Vagina (tissue), 2 donors: ENCODE measurements at places on chromosomes 11 and 22.

DNA sequence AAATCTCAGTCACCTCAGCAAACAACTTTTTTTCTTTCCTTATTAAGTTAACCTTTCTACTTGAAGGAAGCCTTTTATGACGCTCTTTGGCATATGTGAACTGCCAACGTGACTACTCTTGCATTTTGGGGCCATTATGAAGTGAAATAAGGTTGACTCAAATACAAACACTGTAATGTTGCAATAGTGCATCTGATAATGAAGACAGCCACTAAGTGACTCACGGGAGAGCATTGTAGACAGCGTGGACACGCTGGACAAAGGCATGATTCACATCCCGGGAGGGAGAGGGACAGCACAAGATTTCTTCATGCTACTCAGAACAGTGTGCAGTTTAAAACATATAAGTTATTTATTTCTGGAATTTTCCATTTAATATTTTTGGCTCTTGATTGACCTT is 560.8 kb downstream of the ETS1 start:
- no peaks in the 10 kb centered on the region for H3K27me3 ChIP-seq
- H3K27ac ChIP-seq, result no peak overlapping the region
- no peak for DNase-seq
- H3K36me3 ChIP-seq, result no peaks in the 10 kb centered on the region

DNA sequence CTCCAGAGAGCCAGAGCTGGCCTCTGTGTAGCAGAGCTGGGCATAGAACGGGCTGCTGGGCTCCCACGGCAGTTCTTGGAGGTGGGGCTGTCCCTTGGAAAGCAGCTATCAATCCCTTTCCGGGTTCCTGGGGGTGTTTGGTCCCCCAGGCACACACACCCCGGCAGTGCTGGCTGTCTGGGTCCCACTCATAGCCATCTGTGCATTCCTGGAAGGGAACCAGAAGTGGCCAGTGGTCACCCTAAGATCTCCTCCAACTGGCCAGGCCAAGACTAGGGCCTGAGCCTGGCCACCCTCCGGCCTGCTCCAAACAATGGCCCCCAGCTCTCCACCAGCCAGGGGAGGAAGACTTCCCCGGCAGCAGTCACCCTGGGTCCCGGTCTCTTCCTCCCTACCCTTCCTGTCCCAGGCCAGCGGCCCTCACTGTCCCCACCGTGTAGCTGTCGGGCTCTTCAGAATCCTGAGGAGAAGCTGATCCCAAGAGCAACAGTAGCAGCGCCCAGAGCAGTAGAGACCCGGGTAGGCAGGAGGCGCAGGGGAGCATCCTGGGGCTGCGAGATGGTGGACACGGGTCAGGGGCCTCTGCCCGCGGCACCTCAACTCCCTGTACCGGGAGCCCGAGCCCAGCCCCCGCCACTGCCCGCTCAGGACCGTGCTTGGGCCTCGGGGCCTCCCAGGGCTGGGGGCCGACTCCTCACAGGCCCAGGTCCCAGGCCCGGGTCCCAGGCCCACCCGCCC is 620 bp downstream of the EFEMP2 start:
- H3K27me3 ChIP-seq, result no peaks in the 10 kb centered on the region
- no peak for DNase-seq
- peak overlapping the region; percentile 76 for H3K4me3 ChIP-seq
- peak overlapping the region; percentile 87 for H3K27ac ChIP-seq
- H3K4me1 ChIP-seq, result peaks cover 33% of the 10 kb centered on the region
- no peaks in the 10 kb centered on the region for H3K36me3 ChIP-seq

DNA sequence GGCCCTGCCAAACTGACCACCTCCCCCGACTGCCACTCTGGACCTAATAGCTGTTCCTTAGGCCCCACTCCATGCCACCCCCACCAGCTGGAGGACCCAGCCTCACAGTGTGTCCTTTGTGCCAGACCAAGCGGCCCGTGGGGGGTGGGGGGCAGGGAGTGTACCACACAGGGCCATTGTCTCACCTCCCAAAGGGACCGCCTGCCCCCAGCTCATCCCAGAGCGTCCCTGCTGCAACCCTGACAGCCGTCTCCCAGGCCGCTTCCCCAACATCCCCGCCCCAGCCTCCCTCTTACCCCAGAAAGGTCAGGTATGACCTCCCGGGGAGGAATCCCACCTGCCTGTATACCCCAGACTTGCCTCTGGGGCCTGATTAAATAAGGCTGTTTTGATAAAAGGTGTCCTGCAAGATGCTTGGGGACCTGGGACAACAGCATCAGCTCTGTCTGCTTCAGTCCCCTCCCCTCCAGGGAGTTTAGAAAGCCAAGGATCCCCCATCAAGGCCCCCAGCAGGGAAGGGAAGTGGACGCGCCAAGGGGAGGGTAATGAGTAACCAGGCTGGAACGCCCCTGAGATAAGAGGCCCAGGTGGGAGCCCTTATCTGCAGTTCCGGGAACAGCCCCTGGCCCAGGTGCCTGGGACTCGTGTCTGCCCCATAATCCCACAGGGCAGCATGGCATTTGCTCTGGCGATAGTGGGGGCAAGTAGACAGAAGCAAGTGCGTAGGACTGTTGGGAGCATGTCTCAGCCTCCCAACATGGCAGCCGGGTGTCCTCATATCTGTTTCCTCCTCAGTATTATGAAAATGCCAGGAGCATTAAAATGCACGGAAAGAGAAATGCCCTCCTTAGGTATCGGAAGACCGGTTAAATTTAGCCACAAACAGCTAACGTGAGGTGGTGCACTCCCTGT is 9.0 kb downstream of the CDC42EP1 start:
- H3K27ac ChIP-seq, result no peak overlapping the region
- no peak overlapping the region for H3K4me3 ChIP-seq
- H3K36me3 ChIP-seq, result peaks cover 31% of the 10 kb centered on the region
- DNase-seq, result no peak
- H3K27me3 ChIP-seq, result no peaks in the 10 kb centered on the region

DNA sequence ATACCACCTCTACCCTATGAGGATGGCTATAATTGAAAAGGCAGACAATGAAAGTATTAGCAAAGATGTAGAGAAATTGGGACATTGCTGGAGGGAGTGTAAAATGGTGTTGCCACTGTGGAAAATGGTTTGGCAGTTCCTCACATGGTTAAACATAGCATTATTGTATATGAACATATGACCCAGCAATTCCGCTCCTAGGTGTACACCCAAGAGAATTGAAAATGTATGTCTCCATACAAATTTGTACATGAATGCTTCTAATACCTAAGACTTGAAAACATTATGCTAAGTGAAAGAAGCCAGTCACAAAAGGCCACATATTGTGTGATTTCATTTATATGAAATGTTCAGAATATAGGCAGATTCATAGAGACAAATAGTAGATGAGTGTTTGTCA is 10.0 kb downstream of the SLCO2B1 start:
- no peak for DNase-seq
- H3K4me1 ChIP-seq, result no peaks in the 10 kb centered on the region
- no peak overlapping the region for H3K4me3 ChIP-seq
- H3K36me3 ChIP-seq, result no peaks in the 10 kb centered on the region
- H3K27me3 ChIP-seq, result no peaks in the 10 kb centered on the region

GRCh38 chr11:11814614-11815452 is 26.9 kb upstream of the USP47 start:
- no peak overlapping the region for H3K27ac ChIP-seq
- DNase-seq, result no peak
- H3K27me3 ChIP-seq, result no peaks in the 10 kb centered on the region
- H3K4me3 ChIP-seq, result no peak overlapping the region
- no peaks in the 10 kb centered on the region for H3K4me1 ChIP-seq

DNA sequence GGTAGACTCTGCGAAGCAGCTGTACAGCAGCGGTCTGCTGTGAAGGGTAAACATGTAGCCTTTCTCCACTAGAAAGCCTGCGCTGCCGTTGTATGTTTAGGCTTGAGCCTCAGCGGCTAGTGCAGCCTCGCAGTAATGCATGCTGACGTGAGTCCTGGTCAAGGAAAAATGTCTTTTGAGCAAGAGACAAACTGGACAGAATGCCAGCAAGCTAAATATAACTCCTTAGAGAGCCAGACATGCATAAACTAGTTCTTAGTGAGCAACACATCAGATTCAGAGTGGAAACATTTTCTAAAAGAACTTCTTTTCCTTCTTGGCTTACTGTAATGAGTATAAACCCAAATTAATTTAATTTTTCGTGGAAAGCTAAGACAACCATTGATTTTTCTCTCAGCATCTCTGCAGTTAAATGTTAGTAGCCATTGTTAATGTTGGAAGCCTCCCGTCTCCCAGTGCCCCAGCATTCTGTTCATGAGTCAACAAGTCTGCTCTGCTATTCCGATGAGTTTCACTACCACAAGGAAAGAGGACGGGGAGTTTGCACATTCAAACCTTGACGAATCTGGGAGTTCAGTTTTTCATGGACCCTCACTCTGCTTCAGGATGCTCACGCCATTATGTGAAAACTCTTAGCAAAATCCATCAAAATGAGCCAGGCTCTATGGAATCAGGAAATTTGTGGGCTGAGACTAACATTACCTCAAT is 51.4 kb downstream of the JAM3 start:
- H3K36me3 ChIP-seq, result no peaks in the 10 kb centered on the region
- H3K4me1 ChIP-seq, result peaks cover 28% of the 10 kb centered on the region
- H3K27ac ChIP-seq, result peak overlapping the region; percentile 81
- no peaks in the 10 kb centered on the region for H3K27me3 ChIP-seq
- peak overlapping the region; percentile 2 for H3K4me3 ChIP-seq

- H3K36me3 ChIP-seq, result no peaks in the 10 kb centered on the region
- DNase-seq, result no peak
- H3K27me3 ChIP-seq, result no peaks in the 10 kb centered on the region
- H3K4me3 ChIP-seq, result no peak overlapping the region
- H3K4me1 ChIP-seq, result no peaks in the 10 kb centered on the region
Observed at GRCh38 chr11:124644426-124645280, 22.0 kb downstream of the TBRG1 start.

DNA sequence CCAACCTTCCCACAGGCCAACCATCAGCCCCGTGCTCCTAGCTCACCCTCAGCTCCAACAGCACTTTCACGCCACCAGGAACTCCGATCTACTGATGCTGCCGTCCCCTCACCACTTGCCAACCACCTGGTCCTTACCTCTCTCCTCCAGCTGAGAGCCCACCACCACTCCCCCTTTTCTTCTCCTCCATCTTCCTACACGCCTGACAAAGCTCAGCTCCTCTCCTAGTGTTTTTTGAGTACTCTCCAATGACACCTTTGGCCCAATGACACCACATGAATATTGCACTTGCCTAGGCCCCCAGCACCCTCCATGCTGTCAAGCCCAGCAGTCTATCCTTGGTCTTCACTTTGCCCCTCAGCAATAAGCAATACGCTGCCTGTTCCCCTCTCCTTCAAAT is 30.7 kb downstream of the HIRA start:
- no peaks in the 10 kb centered on the region for H3K4me1 ChIP-seq
- no peak overlapping the region for H3K27ac ChIP-seq

DNA sequence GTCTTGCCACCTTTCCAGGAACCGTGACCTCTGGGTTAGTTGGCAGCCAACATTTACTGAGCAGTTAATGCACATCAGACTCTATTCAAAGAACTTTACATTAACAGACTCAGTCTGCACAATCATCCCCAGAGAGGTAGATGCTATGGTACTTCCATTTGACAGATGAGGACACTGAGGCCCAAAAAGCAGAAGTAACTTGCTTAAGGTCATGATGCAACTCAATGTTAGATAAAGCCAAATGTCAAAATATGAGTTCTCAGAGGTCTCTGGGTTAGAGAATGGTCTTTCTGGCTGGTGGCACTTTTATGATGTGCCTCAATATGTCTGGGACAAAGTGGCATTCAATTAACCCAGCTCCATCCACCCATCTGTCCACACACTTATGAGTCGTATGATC is 450.0 kb downstream of the MIAT start:
- no peak overlapping the region for H3K4me3 ChIP-seq
- peak overlapping the region; percentile 71 for H3K27ac ChIP-seq
- H3K27me3 ChIP-seq, result no peaks in the 10 kb centered on the region
- no peak for DNase-seq
- H3K36me3 ChIP-seq, result no peaks in the 10 kb centered on the region

DNA sequence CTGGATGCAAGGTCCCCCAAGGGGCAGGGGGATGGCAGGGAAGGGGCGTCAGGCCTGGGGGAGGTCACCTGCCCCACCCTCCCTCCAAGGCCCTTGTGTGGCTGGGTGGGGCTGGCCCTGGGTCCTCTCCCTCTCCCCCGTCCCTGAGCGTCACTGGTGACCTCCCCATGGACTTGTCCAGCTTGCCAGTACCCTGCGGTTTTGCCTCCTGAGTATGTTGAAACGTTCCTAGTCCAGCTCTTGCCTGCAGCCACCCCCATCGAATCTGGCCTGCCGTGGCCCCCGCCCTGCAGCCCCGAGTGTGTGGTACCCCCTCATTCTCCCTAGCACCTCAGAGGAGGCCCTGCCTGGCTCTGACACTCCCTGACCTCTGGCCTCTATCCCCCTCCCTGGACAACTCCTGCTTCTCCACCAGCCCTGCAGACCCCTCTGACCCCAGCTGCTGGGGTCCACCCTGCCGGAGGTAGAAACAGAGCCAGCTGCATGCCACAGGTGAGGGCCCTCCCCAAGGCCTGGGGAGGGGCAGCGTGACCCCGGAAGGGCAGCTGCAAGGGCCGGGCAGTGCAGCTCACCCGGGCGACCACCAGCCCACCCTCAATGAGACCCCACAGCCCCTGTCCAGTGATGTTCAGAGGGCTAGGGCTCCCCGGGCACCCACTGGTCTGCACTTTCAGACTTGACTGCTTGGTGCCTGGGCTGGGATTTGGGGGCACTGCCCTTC is 4.1 kb upstream of the MUC6 start:
- H3K4me1 ChIP-seq, result no peaks in the 10 kb centered on the region
- DNase-seq, result no peak
- no peaks in the 10 kb centered on the region for H3K27me3 ChIP-seq
- H3K36me3 ChIP-seq, result no peaks in the 10 kb centered on the region
- H3K4me3 ChIP-seq, result no peak overlapping the region

GRCh38 chr11:64723117-64723906 is at the start of gene NRXN2:
Gene NRXN2, minus strand, starts transcription at chr11:64723197. Its CDS starts 9,498 bp downstream, at chr11:64713699.
- H3K4me1 ChIP-seq, result peaks cover 7% of the 10 kb centered on the region
- no peak for DNase-seq
- no peaks in the 10 kb centered on the region for H3K36me3 ChIP-seq
- H3K4me3 ChIP-seq, result peak within 1 kb of the TSS; percentile 73
- peak within 1 kb of the TSS; percentile 57 for H3K27ac ChIP-seq

- peaks cover 37% of the 10 kb centered on the region for H3K36me3 ChIP-seq
- H3K4me3 ChIP-seq, result peak overlapping the region; percentile 74
- peak overlapping the region; percentile 93 for H3K27ac ChIP-seq
- no peaks in the 10 kb centered on the region for H3K27me3 ChIP-seq
Observed at GRCh38 chr11:67289651-67290479, 762 bp downstream of the ANKRD13D start.

- no peak for DNase-seq
- no peak overlapping the region for H3K27ac ChIP-seq
- no peak overlapping the region for H3K4me3 ChIP-seq
Observed at GRCh38 chr11:2752923-2753322, 53.1 kb upstream of the KCNQ1OT1 start.

- no peak overlapping the region for H3K27ac ChIP-seq
- H3K4me1 ChIP-seq, result no peaks in the 10 kb centered on the region
- no peaks in the 10 kb centered on the region for H3K27me3 ChIP-seq
- no peaks in the 10 kb centered on the region for H3K36me3 ChIP-seq
Observed at GRCh38 chr22:49567899-49568750, 259.5 kb downstream of the BRD1 start.

DNA sequence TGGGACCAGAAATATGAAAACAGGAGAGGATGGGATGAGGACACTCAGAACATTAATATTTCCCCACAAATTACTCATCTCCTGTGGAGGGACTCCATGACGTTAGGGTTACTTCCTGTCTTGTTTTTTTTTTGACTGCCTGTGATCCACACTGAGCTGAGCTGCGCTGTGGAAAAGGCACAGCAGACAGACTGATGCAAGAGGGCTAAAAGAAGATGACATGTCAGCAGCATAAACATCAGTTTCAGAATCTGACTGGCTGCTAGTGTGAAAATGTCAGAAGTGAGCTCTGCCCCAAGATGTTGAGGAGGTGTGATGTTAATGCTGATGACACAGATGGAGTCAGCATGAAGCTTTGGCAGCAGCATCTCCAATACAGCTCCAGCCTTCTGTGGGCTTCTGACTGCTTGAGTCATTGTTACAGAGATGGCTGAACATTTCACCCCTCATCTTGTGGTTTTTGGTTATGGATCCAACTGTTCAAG is 286.8 kb downstream of the BLID start:
- H3K4me1 ChIP-seq, result no peaks in the 10 kb centered on the region
